ENCODE measurements at places on chromosomes 5 and 9. TPM values are rescaled to one million over a fixed set of nuclear protein-coding genes. Genes with fewer than 3 reads are reported as not detected.

The PKD2L2 gene
- total RNA-seq, result under 0.01 TPM

The STPG3 gene
- not detected for total RNA-seq

The CYSRT1 gene
- 6.0 TPM for total RNA-seq

The SGCD gene
- total RNA-seq, result 0.96 TPM

The GCNT1 gene
- total RNA-seq, result 6.3 TPM

The IGIP gene
- 5.1 TPM for total RNA-seq

The HAVCR2 gene
- total RNA-seq, result 0.43 TPM

The RNF208 gene
- total RNA-seq, result 0.24 TPM
